NCI-H1417 treated with DMSO at 0.1 percent for 48 hours (cell line): ENCODE measurements at places on chromosomes 7 and 10.
A peak's percentile ranks its signal among the peaks of the same experiment; 100 is the strongest.

GRCh38 chr10:117000580-117000979 lies 4.4 kb downstream of the SHTN1 start:
- DNase-seq: no peak

DNA sequence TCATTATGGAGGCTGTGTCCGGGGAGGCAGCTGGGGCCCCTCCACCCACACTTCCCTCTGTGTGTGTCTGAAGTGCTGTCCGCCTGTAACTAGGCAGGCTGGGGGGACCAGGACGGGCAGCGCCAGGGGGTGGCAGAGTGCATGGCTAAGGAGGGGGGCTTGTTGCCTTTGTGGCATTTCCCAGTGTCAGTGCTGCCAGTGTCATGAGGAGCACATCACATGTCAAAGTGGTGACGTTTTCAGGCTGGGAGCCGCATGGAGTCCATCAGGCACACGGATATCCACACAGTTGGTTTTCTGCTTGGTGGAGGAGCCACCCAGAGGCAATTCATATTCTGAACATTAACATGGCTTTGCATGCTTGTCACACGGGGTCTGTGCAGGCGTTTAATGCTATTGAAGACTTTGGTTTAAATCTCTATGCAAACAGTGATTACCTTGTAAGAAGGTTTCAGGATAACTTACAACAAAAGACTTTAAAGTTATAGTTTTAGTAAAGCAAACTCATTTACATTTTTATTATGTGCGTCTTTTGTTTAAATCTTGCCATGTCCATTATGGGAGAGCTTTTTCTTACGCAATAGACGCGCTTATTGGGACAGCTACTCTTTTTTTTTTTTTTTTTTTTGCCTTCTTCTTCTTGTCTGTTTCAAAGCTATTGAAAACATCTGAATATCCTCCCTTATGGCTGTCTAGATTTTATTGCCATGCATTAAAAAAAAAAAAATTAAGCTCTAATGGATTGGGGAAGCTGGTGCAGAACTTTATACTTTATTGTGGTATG lies 52.9 kb downstream of the C10orf67 start:
- no peak for DNase-seq

DNA sequence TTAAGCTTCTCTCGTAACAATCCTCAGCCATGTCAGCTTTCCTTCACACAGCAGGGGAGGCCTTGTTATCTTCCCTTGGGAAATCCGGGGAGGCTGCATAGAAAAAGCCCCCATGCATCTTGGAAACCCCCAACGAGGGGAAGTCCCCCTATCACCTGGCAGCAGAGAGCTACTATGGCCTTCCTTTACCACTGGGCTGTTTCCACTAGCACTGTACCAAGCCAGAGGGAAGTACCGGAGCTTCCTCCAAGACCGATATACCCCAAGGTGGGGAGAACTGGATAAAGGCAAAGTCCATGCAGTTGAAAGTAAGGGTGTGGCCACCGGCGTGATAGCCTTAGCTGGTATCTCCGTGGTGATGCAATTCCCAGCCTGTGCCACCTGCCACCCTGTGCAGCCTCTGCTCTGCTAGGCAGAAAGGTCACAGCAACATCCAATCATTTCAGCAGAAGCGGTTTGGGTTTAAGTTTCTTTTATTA lies 4.4 kb upstream of the CLIP2 start:
- no peak for DNase-seq

- DNase-seq: peak; percentile 8
Measured at GRCh38 chr7:86904949-86905834, 154.3 kb downstream of the ELAPOR2 start.

- no peak for DNase-seq
Measured at GRCh38 chr10:130354573-130354954, 218.4 kb downstream of the GLRX3 start.

DNA sequence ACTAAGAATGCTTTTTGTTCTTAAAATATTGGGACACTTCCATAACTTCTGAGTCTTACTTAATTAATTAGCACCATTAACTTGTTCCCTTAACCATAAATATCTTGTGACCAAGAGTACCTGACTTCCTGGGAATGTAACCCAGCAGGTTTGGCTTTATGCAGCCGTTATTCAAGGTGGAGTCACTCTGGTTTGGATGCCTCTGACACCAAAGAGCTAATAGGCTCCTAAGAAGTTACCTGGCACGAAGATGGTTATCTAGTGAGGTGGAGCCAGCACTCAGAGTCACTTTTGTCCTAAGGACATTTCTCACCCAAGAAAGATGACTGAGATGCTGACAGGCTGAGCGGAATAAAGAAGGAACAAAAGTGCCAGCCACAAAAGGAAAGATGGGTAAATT lies 172.3 kb downstream of the C1GALT1 start:
- DNase-seq: no peak

- no peak for DNase-seq
Measured at GRCh38 chr10:91077549-91078071, 142.9 kb upstream of the PCGF5 start.

DNA sequence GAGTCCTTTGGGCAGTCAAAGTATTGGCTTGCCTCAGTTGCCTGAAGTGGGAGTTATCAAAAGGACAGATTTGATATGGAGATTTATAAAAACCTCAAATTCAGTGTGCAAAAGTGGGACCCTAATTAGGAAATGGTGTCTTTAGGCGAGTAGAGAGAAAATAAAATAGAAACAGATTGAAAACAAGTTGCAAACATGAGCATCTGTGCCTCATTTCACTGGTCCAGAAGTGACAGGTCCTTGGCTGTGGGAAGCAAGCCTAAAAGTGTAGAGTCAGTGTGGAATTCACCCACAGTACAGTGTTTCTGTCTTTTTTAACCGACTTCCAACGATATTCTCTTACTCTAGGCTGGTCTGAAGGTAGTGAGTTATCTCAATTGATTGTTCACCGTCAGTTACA lies 51.2 kb downstream of the ST8SIA6 start:
- DNase-seq: no peak

DNA sequence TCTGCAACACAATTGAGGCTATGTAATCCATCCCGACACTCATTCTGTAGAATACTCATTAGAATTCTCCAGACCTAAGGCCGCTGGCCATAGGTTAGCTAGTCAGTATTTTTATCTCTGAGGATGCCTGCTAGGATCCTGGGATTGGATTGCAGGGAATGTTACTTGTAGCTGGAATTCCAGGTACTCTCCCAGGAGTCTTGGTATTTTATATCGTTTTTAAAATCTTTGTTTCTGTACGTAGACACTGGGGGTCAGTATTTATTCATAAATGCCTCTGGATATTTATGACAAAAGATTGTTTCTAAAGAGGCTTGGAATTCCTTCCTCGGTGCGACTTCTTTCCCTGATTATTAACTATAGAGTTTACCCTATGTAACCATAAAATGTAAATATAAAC lies 40.1 kb downstream of the BPGM start:
- DNase-seq: no peak

- no peak for DNase-seq
Measured at GRCh38 chr7:24920451-24921361, 59.3 kb downstream of the OSBPL3 start.

GRCh38 chr10:30114401-30114800 lies 55.0 kb upstream of the JCAD start:
- no peak for DNase-seq

DNA sequence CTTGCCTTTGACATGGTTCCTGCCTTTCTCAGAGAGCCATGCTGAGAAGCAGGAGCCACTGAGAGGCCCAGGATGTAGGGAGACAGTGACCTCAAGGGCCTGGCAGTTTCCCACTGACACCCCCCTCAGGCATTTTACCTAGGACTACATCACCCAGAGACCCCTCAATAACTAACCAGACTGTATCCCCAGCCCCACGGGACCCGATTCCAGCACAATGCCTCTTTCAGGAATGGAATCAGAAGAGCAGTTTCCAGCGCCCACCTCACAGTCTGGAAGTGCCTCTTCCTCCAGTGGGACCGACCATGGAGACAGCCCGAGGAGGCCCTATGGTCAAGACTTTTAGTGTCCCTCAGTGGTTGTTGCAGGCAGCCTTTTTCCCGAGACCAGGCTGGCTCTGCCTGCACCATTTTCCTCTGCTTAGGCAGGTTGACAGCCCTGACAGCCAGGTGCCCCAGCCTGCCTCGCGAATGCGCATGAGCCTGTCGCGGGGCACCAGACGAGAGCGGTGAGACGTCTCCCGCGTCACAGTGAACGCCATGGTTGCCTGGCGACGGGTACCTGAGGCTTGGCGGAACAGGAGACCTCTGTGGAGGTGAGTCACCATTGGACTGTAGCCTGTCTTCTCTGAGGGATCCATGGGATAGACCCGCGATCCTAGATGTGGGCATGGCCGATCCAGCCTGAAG lies 28.4 kb upstream of the ZNF273 start:
- DNase-seq: no peak

DNA sequence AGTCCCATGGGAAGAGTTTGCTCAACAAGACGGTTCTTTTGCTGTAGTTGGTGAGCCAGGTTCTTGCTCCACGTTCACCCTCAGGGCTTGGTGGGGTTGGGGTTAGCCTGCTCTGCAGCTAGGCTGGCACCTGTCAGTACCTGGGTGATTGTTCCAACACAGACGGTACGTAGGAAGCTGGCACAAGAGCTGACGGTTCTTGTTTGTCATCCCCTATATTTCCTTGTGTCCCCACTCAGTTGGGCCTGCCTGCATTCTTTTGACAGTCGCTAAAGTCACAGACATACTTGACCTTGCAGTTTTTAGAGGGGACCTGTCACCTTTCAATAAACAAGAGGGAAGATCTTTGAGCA lies 40.2 kb upstream of the SYPL1 start:
- no peak for DNase-seq

DNA sequence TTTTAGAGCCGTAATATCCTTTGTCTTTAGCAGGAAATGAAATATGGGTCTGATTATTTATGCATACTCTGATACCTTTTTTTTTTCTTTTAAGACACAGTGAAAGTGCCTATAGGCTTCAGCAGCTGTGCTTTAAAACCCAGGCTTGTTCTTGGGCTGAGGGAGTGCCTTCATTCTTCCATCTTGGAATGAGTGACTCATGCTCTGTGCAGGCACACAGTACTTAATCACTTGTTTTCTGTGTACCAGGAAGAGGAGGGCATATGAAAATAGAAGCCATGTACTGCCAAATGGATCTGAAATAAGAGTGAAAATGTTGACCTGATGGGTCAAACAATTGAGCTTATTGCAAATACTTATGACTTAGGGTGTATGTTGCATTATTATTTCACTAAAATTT lies 12.0 kb downstream of the INPP5F start:
- DNase-seq: no peak

DNA sequence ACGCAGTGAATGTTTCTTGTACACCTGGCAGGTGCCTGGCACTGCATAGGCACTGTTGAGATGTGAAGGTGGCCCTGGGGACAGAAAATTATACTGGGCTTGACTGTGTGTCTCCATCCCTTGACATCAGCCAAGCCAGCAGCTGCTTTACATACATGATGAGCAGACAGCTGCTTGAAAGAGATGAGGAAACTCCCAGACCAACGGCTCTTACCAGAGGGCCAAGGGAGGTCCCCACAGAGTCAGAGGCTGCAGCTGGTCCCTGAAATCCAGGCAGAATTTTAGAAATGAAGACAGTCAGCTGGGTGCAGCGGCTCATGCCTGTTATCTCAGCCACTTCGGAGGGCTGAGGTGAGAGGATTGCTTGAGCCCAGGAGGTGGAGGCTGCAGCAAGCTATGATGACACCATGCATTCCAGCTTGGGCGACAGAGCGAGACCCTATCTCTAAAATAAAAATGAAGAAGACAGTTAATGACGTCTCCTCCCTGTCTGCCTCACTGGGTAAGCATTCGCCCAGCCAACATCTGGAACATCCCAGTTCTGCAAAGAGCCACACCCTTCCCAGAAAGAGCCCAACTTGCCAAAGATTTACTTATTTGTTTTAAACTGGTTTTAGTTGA lies 17.6 kb downstream of the LIMK1 start:
- DNase-seq: no peak

- DNase-seq: no peak
Measured at GRCh38 chr10:76305930-76306615, 874.6 kb downstream of the LRMDA start.

- no peak for DNase-seq
Measured at GRCh38 chr10:60708666-60709065, 69.6 kb upstream of the CDK1 start.

GRCh38 chr7:158933468-158934139 lies 77.2 kb downstream of the DYNC2I1 start:
- no peak for DNase-seq

DNA sequence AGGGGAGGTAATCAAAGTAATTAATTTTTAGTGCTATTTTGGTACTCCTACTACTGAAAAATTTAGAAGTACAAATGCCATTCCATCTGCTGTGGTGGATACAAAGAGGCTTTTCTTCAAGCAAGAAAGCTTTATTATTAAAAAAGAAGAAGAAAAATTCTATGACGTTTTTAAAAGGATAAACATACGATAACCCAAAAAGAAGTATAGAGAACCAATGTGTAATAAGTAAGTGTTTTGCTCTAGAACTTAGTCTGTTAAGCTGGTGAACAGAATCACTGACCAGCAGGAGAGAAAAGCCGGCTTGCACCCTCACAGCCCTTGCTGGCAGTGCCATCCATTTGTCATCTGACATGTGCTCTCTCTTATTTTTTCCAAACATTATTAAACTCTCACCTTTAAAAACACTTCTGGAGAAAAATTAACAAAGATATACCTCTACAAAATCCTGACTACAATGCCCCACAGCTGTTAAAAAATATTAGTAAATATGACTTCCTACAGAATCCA lies 81.5 kb downstream of the SRPK2 start:
- DNase-seq: no peak

GRCh38 chr7:83921941-83922607 lies 272.5 kb downstream of the SEMA3A start:
- peak; percentile 18 for DNase-seq

- DNase-seq: no peak
Measured at GRCh38 chr10:73765066-73765465, 16.8 kb upstream of the CHCHD1 start.

DNA sequence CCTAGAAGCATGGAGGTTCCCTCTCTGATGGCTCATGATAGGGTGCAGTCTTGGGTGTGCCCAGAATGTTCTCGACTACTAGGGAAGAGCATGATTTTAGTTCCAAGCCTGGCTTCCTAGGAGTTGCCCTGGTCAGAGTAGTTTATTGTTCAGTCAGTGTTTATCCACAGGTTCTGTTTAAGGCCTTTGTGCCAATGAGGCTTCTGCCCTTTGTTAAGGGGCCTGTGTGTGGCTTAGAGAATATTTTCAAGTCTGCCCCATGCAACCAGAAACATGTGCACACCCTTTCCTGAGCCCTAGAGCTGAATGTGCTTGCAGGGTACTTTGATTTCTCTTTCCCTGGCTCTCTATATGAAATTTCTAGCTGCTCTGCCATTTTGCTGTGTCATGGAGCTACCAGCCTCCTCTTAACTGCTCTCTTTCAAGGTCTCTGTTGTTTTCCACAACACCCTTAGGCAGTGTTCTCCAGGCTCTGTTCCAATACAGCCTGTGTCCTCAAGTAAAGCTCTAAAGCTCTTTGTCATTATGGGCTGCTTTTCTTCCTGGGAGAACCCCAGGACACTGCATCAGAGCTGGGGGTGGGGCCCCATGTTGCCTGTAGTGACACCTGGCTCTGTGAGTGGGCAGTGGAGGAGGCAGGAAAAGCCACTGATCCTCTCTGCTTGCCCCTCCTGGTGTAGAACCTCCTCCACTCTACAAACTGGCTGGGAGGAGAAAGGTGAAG lies 34.1 kb upstream of the TSPAN33 start:
- DNase-seq: no peak

- no peak for DNase-seq
Measured at GRCh38 chr10:106182542-106182941, 982.0 kb downstream of the SORCS1 start.
